Mesothelial cell of epicardium (in vitro differentiated cells): ENCODE measurements at places on chromosomes 6 and 20.

DNA sequence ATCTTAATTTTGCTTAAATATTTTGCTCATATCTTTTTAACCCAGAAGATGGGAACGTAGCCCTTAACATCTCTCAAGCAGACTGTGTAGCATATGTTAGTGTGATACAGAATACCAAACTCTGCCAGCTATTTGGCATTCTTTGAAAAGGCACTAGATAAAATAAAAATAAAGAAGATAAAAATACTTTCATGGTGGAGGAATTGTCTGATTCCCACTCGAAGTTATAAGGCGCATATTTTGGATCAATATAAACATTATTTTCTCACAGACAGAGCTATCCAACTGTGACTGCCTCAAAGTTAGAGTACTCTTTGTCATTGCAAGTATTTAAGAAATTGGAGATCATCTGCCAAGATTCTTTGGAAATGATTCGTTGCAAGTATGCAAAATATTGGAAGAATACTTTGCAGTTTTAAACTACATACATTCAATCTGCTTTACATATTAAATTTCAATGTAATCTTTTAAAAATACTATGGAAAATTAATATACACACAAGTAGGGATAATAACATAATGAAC, 10.8 kb upstream of the EEF1E1 start:
- DNase-seq: no peak

- no peak for DNase-seq
These were observed 91.2 kb upstream of the SULF2 start for GRCh38 chr20:47876311-47877088.

GRCh38 chr20:9147547-9148024, 78.7 kb downstream of the PLCB4 start:
- DNase-seq: no peak

DNA sequence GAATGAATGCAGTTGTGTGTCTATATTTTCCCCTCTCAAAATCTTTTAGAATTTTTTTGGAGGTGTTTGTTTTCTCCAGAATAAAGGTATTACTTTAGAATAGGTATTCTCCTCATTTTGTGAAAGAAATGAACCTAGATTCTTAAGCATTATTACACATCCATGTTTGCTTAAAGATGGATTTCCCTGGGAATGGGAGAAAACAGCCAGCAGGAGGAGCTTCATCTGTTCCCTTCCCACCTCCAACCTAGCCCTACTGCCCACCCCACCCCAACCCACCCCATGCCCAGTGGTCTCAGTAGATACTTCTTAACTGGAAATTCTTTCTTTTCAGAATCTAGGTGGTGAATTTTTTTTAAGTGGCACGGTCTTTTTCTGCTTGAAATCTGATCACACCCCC, 127.8 kb downstream of the CD109 start:
- no peak for DNase-seq

DNA sequence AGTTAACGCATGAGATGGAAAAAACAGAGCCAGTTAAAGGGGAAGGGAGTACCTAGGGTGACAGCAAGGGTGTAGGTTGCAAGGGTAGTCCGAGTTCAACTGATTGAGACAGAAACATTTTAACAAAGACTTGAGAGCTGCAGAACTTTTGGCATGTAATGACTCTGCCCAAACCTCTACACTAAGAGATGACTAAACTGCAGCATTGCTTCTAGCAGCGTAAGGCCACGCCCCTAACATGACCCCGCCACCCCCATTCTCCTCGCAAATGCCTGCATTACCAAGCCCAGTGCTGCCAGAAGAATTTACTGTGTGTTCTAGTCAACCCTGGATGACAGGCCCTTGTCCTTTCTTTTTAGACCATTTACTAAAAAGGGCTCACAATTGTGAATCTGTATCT, 6.3 kb upstream of the HINT3 start:
- DNase-seq: no peak

GRCh38 chr6:29723666-29724588, 693 bp downstream of the HLA-F start:
- no peak for DNase-seq

DNA sequence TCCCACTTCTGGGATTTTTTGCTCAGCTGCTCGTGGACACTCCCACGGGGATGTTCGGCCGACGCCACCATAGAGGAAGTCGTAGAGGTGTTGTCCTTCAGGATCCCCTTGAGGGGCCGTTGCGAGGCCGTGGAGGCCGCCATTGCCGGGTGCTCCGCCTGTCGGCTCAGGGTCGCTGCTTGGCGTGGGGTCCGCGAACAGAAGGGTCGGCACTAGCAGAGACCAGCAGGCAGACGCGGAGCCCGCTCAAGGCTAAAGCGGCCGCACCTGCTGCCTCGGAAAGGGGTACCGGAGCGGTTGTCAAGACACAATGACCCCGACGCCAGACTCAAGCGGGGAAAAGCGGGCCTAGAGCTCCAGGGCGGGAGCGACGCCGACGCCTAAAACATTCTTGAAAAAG, 25.7 kb downstream of the PSMB9 start:
- no peak for DNase-seq

- DNase-seq: no peak
These were observed 15.2 kb downstream of the RNF8 start for GRCh38 chr6:37368961-37369320.

DNA sequence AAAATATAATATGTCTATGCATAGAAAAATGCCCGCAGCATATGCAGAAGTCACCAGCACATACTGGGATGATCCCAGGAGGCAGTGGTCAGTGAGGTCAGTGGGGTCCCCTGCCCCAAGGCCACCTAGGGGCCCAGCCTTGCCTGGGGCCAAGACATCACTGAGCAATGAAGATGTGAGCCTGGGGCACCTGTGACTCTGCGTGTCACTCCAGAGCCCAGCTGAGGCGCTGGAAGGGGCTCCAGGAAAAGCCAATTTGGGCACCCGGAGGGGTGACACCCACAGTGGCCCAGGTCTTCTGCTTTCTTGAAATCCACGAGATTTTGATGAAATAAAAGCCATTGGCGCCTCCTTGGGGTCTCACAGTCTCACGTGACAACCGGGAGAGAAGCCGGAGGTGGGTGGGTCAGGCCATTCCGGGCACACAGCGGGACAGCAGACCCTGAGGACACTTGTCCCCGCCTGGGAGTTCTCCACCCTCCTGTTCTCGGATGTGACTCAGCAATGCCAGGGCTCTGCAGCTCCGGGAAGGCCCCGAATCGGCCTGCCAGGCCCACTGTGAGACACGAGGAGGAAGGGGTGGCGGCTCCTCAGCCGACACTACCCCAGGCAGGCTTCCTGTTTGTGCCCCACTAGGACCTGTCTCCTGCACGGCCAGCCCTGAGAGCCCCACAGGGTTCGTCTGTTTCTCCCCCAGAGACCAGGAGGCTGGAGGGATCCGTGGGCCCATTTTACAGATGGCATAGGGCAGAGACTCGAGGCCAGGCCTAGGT, 24.4 kb upstream of the SLCO4A1 start:
- DNase-seq: no peak

- DNase-seq: no peak
These were observed 4.0 kb downstream of the TTPAL start for GRCh38 chr20:44479643-44480042.
